AG10803 (cell line): ENCODE measurements at places on chromosomes 7 and 10.

DNA sequence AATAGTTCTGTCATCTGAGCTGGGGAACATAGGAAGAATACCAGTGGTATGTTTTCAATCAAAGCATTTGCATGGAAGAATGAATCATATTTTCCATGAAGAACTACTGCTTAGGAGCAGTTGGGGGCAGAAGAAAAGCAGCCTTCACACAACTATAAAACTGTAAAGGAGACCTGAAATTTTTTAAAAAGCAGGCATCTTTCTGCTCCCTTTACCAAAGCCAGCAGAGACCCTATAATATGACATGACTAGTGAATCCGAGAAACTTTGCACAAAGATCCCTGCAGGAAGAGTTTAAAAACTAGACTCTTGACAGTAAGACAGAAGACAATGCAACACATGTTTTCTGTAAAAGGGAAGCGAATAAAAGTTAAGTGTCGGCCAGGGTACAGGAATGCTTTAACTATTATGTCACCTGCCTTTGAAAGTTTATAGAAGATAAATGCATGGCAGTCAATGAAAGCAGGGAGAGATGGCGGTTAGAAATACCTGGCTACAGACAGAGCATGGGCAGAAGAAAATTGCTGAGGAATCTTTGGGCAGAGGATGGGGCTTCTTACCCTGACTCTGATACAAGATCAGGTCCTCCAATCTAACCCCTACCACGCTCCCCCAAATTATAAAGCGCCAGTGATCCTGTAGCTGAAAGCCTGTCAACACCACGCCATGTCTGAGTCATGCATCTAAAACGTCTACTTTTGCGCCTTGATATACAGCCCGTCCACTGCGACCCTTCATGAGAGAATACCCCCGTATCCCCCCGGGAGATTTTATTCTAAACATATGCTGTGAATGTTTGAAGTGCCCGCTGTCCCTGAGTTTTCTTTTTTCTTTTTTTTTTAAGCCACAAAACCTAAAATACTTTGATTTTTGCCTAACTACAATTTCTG lies 93.1 kb downstream of the GLI3 start:
- peak; percentile 65 for DNase-seq

GRCh38 chr10:44910602-44911001 lies 535 bp upstream of the TMEM72 start:
- DNase-seq = no peak

DNA sequence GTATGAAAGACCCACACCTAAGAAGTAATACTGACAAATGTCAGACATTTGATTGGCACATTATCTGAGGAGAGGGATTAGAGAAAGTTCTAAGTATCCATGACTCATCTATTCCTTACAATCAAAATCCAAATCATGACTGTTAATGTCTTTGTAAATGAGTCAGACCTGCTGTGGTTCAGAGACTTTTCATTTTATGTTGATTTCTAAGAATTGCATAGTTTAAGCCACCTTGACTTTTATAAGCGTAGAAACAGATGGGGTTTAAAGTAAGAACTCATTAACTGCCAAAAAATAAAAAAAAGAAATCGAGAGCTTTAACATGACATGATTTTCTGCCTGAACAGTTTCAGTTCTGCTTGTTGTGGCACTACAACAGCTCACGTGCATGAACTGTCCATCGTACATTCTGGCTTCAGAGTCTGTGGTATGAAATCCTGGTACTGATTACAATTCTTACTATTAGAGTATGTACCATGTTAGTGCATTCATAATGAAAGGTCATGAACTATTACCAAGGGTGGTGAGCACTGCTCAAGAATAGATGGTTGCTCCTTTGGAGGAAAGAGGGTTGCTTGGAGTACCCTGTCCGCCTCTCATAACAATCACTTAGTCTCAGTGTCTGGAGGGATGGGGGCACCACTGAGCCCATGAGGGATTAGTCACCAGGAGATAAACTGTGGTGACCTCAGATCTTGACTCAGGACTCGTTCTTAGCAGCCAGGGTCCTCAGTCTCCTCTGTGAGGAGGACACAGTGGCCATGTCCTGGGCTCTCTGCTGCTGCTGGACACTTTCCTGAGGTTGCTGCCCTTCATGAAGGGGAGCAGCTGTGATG lies 42.2 kb downstream of the ACSM6 start:
- peak; percentile 64 for DNase-seq

DNA sequence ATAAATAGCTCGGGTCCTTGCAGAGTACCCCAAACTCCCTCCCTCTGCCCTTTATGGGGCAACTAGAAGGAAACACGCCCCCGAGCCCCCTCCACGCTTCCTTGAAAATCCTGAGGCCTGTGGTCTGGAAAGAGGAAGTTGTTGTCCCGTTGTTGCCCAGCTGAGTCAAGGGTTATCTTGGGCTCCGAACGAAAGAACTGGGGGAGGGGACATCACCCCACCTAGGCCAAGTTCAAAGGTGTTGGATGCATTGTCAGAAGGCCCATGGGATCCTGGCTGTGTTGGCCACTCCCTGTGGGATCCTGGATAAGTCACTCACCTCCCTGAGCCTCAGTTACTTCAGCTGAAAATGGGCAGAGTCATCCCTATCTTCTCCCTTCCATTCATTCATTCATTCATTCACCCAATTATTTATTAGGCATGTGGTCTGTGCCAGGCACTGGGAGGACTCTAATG lies at the start of gene CCL24:
Gene CCL24 (minus strand): TSS at position 26 of the 456 bp plus-strand sequence. CDS start 91 bp downstream, outside the sequence.
- DNase-seq = no peak

DNA sequence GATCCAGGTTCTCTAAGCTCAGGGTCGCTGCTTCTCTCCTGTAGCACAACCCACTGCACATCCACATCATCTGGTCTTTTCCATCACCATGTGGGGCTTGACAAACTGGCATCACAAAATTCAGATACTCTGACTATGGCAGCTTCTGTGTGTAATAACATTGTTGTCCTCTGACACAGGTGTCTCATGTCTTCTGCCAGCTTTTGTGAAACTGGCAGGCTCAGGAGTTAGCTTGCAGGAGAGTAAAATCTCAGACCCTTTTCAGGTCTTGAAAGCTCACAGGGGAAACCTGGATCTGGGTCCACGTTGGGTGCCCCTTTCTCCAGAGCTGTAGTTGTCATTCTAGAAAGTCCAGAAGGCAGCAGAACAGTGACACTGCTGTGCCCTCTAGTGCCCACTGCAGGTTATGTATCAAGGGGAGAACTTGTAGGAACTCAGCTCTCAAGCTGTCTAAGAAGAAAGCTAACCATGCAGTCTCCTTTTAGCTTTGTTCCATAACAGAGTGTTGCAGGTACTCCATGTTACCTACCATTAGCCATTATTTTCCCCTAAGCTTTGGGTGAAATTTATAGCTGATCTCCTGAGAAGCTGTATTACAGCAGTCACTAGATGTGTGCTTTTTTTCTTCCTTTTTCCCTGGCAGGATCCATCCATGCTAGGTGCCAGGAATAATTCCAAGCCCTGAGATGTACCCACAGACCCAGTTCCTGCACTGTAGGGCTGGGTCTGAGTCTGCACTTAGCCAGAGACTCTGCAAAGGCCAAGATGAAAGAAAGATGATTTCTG lies 102.7 kb downstream of the ZNF248 start:
- peak; percentile 4 for DNase-seq

- DNase-seq = no peak
These were observed 234.3 kb upstream of the TMEM229A start for GRCh38 chr7:124267154-124267553.

- DNase-seq = no peak
These were observed 472.1 kb downstream of the SEMA3D start for GRCh38 chr7:84714765-84715164.

GRCh38 chr10:71704816-71705215 lies 14.8 kb downstream of the C10orf105 start:
- DNase-seq = no peak

DNA sequence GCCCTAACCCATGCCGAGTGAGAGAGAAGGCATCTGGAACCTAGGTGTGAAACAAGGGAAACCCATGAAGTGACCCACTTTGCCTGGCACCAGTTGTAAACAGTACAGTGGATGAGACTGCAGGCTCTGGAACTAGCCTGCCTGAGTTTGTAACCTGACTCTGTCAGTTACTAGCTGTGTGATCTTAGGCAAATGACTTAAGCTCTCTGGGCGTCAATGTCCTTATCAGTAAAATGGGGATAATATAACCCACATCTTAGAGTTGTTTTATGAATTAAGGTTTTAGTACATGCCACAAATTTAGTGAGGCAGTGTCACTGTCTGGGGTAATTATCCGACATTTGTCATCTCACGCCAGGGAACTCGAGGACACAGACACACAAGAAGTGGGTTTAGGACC lies 82.9 kb upstream of the AGK start:
- DNase-seq = no peak

DNA sequence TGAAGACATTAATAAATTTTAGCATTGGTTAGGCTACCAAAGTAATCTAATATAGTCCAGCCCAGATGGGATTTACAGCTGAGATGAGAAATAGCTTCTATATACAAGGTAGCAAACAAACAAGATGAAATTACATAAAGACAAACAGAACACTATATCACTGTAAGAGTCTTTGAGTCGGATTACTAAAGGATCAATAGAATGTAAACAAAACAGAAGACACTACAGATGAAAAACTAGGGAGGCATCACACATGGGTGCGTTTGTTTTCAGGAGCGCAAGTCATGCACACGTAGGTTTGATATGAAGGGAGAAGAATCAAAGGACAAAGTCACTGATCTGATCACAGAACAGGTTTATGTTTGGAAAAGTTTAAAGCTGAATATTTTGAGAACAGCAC lies 26.5 kb downstream of the MPP7 start:
- no peak for DNase-seq

DNA sequence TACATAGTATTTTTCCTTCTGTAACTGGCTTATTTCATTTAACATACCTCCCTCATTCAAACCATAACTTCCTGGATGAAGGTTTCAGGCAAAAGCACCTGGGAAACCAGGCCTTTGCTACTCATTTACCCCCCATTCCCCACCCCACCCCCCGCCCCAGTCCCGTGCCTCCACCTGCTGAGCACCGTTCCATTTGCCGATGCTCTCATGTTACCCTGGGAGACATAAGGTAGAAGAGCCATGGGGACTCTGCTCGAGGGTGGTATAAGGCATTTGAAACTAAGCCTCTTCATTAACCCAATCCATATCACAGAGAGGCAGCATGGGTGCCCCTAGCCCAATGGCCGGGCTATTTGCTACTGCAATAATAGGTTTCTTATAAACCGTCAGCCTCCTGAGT lies 22.2 kb upstream of the MCM10 start:
- no peak for DNase-seq

GRCh38 chr7:112410092-112410491 lies 40.2 kb upstream of the IFRD1 start:
- no peak for DNase-seq

- no peak for DNase-seq
These were observed 882 bp downstream of the ZNF282 start for GRCh38 chr7:149196151-149196704.
